Right kidney (tissue), 9 donors: ENCODE measurements at places on chromosomes 3 and 15.

GRCh38 chr15:59798605-59798917 lies 109.4 kb upstream of the BNIP2 start:
- DNase-seq = no peak

- no peak for DNase-seq
These were observed 6.9 kb downstream of the HEXA start for GRCh38 chr15:72368899-72369298.

GRCh38 chr3:81967393-81967792 lies 205.9 kb upstream of the GBE1 start:
- DNase-seq = no peak

DNA sequence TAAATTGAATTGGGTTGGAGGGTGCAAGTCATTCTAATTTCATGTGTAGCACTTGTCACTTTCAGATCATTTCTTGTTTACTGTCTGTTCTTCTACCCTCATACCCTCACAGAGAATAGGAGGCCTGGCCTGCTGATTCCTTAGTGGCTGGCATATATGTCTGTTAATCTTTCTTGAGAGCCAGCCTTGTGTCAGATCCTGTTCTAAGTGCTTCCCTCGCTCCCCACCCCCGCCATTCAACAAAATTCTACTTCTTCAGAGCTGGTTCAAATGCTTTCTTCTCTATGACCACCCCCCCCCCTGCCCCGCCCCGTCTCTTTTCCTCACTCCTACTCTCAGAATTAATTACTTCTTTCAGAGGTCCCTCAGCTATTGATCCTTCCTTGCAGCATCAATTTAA lies 1.5 kb upstream of the U2SURP start:
- DNase-seq = no peak

GRCh38 chr3:36893137-36893557 lies 51.7 kb downstream of the TRANK1 start:
- DNase-seq = no peak

DNA sequence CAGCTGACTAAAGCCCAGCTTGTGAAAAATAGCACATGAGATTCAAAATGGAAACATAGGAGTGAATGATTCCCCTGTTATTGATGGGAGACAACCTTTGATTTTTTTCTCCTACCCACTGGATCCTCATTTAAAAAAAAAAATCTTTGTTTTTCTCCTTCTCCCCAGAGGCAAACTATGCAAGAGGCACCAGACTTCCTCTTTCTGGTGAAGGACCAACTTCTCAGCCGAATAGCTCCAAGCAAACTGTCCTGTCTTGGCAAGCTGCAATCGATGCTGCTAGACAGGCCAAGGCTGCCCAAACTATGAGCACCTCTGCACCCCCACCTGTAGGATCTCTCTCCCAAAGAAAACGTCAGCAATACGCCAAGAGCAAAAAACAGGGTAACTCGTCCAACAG lies 2.6 kb downstream of the CACNA1D start:
- no peak for DNase-seq

- no peak for DNase-seq
These were observed 289.0 kb upstream of the RASGRP1 start for GRCh38 chr15:38853608-38854007.

GRCh38 chr3:186823386-186823785 lies 17.1 kb upstream of the RFC4 start:
- no peak for DNase-seq

DNA sequence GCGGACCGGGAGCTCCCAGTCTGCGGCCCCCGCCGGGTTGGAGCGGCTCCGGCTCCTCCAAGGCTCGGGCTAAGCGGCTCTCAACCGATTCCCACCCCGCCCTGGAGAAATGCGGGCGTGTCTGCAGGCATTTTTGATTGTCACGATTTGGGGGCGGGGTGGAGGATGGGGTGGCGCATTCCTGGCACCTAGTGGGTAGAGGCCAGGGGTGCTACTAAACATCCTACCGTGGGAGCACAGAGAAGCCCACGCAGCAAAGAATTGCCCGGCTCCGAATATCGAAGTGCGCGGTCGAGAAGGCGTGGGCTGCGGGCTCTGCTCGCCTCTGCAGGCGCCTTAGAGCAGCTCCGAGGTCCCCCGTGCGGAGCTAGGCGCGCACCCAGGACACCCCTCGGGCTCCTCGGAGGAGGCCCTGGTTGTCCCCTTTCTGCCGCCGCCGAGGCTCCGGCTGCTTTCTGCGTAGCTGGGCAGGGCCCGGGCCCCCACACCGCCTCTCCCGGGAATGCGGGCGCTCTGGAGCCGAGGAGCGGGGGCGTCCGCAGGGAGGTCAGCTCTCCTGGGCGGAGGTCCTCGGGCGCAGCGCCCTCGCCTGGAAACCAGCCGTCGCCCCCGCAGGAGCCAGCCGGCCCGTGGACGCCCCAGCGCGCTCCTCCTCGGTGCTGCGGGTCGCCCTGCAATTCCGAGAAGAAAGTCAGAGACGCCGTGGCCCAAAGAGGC lies 16.5 kb upstream of the LAMP3 start:
- DNase-seq = peak; percentile 86

- DNase-seq = no peak
These were observed 96.4 kb downstream of the TPRA1 start for GRCh38 chr3:127493924-127494646.

- DNase-seq = no peak
These were observed 41.3 kb downstream of the ADAMTSL3 start for GRCh38 chr15:83695246-83695645.

DNA sequence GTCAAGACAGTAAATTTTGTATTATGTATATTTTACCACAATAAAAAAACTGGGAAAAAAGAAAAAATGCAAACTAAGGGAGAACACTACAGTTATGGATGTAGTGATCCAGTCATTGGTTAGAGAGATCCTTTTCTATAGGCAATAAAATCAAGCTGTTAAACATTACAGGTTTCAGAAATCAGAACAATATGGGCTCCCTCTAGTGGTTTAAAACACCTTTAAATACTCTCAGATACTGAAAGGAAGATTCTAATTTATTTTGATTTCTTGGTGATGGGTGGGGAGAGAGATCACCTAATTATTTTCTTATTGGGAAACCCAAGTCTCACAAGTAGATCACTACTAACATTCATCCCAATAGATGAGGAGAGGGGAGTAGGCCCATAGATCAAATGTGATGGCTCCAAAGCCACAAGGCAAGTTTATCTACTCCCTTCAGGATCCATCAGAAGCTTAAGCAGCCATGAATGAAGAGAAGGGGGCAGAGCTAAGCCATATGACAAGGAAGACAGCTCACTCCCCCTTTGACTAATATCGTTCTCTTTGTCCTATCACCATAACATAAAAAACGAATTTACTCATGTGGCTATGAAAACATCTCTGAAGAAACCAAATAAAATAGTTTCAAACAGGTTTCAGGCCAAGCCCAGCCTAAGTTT lies 118.6 kb downstream of the ANO10 start:
- peak; percentile 19 for DNase-seq

DNA sequence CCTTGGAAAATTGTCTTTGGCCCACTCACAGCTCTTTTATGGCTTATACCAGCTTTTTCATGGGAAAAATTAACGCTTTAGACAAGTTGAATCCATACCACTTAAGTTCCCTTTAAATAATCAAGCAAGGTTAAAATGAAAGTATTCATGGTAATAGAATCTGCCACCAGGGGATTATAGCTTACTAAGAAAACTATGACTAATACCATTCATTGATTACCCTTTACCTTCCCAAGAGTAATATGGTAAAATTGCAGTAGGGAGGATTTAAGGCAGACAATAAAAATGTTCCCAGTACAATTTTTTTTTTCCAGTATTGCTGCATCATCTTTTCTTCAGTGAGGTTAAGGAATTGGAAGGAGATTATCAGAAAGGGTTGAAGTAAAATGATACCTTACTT lies 641.1 kb upstream of the NAALADL2 start:
- DNase-seq = no peak

GRCh38 chr3:21528291-21528995 lies 222.6 kb downstream of the ZNF385D start:
- no peak for DNase-seq

DNA sequence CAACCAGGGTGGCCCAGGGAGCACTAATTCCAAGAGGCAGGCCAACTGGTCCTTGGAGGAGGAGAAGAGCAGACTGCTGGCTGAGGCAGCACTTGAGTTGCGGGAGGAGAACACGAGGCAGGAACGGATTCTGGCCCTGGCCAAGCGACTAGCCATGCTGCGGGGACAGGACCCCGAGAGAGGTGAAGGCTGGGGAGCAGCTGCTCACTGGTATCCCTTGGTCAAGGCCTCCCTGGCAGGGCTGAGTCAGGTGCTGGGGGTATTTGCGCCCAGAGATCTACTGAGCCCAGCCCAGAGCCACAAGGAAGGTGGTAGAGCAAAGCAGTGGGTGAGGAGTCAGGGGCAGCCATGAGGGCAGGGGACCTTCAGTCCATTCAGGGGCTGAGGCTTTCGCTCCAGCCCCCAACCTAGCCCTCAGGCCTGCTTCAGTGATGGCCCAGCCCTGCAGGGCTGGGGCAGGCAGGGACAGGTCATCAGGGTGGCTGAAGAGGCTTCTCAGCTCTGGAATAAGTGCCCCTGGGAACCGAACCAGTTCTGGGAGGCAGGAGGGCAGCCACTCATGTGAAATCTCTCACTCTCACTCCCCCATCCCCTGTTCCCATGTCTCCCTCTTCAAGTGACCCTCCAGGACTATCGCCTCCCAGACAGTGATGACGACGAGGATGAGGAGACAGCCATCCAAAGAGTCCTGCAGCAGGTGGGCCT lies 5.6 kb upstream of the DNAJC17 start:
- no peak for DNase-seq

GRCh38 chr15:41153733-41154132 lies 37.7 kb upstream of the INO80 start:
- DNase-seq = no peak

DNA sequence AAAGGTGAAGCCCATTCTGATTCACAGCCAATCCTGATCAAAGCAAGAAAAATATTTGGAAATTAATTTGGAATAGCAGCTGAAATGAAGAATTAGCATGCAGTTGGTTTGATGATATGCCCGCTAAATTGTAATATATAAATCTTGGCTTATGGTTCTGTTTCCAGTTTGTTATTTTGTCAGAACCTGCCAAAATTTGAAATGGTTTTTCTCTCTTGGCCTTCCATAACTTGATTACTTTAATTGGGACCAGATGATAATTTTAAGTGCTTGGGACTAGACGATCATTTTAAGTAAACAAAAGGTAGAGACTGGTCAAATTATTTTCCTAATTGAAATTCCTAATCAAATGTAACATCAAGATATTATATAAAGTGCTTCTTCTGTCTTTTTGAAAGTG lies 842.4 kb downstream of the TBL1XR1 start:
- DNase-seq = no peak

DNA sequence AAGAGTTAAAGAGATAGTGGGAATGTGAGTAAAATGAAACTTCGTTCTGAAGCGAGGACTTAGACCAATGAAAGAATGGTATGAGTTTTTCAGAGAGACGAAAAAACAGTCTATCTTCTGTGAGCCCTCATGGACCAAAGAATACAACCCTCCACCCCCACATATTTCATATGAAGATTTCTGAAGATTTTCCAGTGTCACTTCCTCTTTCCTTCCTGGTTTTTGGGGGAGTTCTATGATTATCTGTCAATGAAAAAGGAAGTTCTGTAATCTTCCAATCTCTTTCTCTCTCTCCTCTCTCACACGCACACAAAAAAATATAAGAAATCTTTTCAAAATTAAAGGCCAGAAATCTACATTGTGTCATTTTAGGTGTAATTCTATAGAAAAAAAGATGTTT lies 27.7 kb downstream of the CMSS1 start:
- no peak for DNase-seq

DNA sequence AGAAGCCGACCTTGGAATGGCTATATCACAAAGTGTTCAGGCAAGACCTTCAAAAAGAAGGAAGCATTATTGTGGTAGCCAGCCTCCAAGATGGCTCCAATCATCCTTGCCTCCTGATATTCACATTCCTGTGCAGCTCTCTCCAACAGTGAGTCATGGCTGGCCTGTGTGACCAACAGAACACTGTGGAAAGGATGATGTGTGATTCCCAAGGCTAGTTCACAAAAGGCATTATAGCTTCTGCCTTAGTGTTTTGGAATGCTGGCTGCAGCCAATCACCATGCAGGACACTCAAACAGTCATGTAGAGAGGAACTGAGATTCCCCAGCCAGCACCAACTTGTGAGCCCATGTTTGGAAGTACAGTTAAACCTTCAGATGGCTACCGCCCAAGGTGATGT lies 102.6 kb downstream of the EFL1 start:
- no peak for DNase-seq

GRCh38 chr15:69789648-69790393 lies 307.9 kb downstream of the TLE3 start:
- no peak for DNase-seq

DNA sequence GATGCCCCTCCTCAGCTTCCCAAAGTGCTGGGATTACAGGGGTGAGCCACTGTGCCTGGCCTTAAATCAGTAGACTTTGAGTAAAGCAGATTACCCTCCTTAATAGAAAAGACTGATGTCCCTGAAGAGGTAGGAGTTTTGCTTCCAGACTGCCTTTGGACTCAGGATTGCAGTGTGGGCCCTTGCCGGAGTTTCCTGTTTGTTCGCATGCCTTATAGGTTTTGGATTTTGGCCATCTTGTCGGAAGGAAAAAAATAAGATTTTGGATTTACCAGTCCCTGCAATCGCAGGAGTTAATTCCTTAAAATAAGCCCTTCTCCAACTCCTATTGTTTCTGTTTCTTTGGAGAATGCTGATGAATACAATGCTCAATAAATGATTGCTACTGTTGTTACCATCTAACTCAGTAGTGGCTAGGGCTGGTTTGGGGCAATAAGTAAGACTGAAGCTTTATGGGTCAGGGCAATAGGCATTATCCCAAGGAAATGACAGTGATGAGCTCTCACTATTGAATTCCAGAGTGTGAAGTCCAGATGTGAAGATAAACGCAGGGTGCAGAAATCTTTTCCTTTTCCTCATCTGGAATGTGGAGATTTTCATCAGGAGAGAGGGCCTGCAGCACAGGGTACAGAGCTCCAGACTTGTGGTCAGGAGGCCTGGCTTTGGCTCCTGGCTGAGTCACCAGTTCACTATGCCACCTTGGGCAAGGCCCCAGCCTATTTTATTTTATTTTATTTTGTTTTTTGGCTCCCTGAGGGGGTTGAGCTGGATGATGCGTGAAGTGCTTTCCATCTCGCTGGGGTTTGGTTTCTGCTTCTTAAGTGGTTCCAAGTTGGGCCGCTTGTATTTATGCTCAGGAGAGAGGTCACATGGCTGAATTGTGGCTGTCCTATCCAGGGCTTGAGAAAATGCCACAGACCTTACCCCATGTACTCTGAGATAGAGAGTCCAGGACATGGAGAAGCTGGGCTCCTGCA lies 25.3 kb downstream of the FOXL2 start:
- no peak for DNase-seq

DNA sequence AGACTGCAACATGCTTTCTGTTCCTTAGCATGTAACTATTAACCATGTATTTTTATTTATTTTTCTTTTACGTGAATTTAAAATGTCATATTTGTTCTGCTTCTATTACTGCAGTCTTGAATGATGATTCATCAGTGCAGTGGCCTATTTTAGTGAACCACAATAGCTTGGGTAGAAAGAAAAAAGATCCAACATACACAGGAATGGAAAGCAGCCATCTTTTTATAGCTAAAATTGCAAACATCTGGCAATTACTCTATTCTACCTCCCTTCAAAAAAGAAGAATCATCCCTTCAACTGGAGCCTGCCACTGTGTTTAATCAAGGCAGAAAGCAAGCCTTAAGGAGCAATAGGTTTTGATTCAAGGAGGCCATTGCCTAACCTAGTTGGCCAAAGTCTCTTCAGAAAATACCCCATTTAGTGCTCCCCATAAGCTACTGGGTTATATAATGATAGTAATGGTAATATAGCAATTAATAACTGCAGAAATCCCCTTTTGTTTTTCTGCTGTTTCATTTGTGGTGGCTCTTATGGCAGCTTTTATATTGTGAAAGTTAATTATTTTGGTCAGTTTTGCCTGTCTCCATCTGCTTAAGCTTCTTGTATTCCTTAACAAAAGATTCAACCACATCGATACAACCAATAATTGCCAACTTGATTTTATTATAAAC lies 267.3 kb downstream of the LPP start:
- no peak for DNase-seq
